ENCODE measurements at places on chromosomes 5 and 9.

GRCh38 chr9:18855656-18856055, 177.4 kb downstream of the SAXO1 start:
- DNase-seq: no peak

GRCh38 chr5:101425339-101425859, 522.3 kb upstream of the ST8SIA4 start:
- no peak for DNase-seq

GRCh38 chr9:93205045-93205768, 21.3 kb downstream of the WNK2 start:
- DNase-seq: no peak

DNA sequence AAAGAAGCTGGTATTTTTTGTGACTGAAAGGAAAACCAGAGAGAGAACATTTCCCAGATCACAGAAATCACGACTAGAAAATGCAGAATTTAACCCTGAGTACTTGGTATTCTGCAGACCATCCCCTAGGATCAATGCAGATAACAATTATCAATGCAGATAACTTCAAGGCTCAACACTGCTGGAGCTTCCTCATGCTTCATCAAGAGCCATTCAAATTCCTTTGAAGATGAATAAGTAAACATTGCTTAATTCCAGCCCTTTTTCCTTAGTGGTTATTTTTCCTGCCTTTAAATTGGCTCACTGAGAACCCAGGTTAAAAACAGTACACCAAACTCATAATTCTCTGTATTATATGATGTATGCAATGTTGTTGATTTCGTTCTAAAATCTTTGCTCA, 370.1 kb upstream of the TLE4 start:
- DNase-seq: no peak

- no peak for DNase-seq
Observed at GRCh38 chr5:149360272-149360671, 2.4 kb downstream of the PCYOX1L start.

- no peak for DNase-seq
Observed at GRCh38 chr5:64347309-64347708, 158.5 kb upstream of the RGS7BP start.

DNA sequence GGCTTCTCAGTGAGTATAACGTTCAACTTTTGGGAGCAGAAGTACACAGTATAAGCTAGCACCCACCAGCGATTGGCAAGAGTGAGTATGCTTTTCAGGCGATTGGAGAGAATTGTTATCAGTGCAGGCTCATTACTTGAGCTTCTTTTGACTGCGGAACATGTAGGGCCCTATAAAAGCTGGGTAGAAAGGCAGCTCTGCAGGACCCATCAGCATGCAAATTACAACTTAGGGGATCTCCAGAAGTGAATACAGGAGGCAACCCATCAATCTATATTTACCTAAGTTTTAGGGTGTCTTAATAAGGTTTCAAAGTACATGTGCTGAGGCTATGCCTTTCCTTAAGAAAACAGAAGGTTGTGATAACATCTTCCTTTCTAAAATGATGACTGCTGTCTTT, 225.0 kb downstream of the MLLT3 start:
- DNase-seq: no peak

DNA sequence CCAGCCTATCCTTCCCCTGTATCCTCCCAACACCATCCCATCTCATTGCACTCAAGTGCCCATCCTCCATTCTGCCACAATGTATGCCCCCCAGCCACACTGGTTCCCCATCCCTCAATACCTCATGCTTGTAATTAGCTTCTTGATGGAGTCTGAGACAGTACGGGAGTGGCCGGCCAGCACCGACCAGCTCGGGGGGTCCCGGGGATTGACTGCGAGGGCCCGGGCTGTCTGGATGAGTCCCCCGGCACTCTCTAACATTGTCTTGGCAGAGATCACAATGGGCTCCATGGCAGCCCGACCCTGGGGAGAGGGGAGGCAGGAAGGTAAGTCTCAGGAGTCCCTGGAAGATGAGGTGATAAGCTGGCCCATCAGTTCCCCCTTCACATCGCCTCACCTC, 17.2 kb upstream of the TPM2 start:
- no peak for DNase-seq

- no peak for DNase-seq
Observed at GRCh38 chr5:161385027-161385426, 161.5 kb downstream of the GABRB2 start.

DNA sequence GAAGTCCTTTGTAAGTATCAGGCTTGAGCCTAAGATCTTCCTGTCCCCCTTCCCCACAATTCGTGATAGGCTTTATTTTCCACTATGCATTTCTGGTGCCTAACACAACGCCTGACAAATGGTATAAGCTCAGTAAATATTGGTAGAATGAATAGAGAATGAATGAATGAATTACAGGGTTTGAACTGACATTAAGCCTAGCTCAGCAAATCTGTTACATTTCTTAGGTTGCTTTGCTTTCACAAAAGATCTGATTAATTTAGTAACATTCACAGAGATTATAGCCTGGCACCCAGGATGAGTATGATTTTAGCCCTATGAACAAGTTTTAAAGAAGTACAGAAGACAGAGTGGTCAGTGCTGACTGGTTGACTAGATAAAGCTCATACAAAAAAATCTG, 16.4 kb downstream of the RUSC2 start:
- no peak for DNase-seq

GRCh38 chr5:122805481-122805880, 30.6 kb downstream of the SNX2 start:
- no peak for DNase-seq

- no peak for DNase-seq
Observed at GRCh38 chr5:109451146-109451545, 41.4 kb upstream of the PJA2 start.

DNA sequence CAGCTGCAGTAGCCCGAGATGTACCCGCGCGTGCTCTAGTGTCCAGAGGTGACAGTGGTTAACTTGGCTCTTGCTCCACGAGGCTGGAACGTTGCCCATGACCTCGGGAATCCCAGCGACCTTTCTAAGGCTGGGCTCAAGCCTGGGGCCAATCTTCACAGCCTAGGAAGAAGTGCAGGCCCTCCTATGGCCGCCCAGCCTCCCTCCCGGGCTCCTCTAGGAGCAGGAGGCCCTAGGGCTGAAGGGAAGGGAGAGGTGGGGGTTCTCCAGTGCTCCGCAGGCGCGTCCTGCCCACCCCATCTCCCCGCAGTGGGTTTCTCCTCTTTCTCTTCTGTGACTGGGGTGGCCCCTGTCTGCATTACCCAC, 13.3 kb downstream of the NR2F1 start:
- DNase-seq: no peak

- no peak for DNase-seq
Observed at GRCh38 chr9:14096258-14096922, 217.6 kb downstream of the NFIB start.

- DNase-seq: no peak
Observed at GRCh38 chr5:158382473-158382872, 523.5 kb upstream of the CLINT1 start.

DNA sequence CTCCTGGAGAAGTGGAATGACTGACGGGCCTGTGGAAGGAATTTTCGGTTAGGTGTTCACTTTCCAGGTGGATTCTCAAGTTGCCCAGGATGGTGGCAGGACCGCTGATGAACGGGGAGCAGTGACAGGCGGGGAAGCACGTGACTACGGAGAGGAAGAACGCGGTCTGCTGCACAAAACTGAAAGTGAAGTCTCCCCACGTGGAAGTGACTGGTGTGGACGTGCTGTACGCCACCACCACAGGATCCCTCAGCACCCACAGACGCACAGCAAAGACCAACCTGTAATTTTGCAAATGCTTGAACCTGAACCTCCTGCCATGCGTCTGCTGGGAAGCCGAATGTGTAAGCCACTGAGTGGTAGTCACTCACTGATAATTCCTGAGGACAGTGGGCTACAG, 51.4 kb downstream of the RNF130 start:
- no peak for DNase-seq

- DNase-seq: no peak
Observed at GRCh38 chr5:41649659-41650058, 139.3 kb upstream of the PLCXD3 start.

DNA sequence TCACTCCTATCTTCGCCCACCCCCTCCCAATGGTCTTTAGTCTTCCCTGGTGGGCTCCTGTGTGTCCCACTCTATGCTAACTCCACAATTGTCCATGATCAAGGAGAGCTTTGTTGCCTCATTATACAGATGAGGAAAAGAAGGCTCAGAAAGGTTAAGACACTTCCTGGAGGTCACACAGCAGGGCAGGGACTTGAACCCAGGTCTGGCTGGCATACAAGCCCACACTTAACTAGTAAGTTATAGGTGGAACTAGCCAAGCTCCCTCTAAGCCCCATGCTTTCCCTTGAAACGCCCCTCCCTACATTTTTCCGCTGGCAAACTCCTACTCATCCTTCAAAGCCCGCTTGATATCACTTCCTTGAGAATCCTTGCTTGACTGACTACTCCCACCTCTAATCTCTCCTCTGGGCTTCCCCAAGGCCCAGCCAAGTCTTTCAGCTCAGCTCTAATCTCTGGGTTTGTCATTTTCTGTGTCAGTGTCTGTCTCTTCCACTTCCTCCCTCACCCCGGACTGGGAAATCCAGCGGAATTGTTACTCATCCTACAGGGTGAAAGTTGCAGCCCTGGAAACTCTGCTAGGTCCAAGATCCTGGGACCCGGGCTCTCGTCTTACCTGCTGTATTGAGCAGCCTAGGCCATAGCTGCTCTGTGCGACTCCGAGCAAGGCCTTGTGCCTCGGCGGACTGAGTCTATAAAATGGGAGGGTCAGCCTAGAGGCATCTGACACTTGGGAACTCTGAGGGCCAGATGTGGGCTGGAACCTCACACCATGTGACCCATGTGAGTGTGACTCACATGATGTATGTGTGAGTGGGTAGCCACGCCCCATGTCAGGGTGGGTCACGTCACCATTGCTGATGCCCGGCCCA, 144.5 kb downstream of the GAPVD1 start:
- no peak for DNase-seq

DNA sequence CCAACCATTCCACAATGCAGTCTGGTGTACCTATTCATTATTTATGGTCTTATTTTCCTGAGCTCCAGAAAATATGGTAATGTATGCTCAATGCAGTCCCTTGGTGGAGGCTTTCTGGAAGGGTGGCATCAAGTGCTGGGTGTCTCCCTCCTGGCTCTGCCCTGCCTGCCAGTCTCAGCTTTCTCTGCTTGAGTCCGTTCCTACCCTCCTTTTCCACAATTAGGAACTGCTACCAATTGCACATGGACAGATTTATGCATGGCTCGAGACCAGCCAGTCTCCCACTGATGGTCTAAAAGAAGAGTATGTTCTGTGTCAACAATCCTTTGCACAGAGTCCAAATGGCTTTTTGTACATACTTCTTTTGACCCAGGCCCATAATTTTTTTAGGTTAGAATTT, 189.8 kb downstream of the TLE1 start:
- no peak for DNase-seq

- DNase-seq: no peak
Observed at GRCh38 chr5:120464627-120465435, 731 bp downstream of the PRR16 start.

- DNase-seq: no peak
Observed at GRCh38 chr9:18233776-18234445, 240.0 kb upstream of the ADAMTSL1 start.

- DNase-seq: no peak
Observed at GRCh38 chr9:25353783-25354182, 324.5 kb downstream of the TUSC1 start.

DNA sequence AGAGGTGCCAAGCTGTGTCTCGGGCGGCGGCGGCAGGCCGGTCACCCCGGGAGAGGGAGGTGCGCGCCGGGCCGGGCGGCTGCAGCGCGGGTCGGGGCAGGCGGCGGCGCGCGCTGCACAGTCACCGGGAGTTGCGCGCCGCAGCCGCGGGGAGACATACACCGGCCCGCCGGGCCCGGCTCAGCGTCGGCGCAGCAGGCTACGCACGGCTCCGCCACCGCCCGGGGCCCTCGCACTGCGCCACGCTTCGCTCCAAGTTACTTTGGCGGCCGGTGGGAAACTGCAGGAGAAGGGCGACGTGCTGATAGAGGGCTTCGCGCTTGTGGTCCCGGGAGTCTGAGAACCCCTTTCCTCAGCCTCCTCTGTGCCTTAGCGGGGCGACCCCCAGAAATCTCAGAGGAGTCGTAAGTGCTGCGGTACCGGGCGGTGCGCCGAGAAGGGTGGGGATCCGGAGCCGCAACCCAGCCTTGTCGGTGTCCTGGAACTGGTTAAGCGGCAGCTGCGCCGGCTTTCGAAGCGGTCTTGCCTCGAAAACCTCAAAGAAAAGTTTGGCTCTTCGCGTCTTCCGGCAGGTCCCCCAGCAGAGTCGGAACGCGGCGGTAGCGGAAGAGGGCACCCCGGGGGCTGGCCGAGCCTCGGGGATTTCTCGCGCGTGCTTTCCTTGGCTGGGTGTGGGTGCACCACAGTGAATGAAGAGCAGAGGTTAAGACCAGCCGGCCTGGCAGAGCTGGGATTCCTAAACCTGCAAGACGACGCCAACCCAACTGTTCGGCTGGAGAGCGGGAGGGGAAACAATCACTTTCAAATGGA, at the start of gene EFNA5:
Gene EFNA5 (minus strand): TSS at position 6 of the 810 bp plus-strand sequence.
- DNase-seq: no peak

DNA sequence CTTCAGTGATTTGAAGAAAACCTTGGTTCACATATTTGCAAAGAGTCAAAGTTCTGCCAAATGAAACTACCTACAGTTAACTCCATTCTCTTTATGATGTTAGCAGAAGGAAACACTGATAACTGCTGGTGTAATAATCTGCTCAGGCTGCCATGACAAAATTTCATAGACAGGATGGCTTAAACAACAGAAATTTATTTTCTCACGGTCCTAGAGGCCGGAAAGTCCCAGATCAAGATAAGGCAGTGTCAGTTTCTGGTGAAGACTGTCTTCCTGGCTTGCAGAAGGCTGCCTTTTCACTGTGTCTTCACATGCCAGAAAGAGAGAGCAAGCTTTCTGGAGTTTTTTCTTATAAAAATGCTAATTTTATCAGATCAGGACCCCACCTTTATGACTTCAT, 102.4 kb upstream of the PARP8 start:
- DNase-seq: no peak

GRCh38 chr9:95028853-95029219, 288.7 kb downstream of the FANCC start:
- DNase-seq: no peak

DNA sequence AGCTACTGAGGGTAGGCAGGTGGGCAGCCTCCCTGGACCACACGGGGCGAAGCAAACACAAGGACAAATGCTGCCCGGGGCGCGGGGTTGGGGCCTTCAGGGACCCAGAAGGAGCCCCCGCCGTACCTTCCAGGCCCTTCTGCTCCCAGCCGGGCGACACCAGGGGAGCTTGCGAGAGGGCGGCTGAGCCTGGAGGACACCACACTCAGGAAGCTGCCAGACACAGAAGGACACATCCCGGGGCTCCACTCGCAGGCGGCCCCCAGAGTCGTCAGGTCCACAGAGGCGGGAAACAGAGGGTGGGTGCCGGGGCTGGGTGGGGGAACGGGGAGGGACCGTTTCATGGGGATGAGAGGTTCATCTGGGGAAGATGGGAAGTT, 58.5 kb upstream of the UBAC1 start:
- DNase-seq: no peak

GRCh38 chr5:142699184-142699720, 13.4 kb upstream of the FGF1 start:
- peak; percentile 2 for DNase-seq

DNA sequence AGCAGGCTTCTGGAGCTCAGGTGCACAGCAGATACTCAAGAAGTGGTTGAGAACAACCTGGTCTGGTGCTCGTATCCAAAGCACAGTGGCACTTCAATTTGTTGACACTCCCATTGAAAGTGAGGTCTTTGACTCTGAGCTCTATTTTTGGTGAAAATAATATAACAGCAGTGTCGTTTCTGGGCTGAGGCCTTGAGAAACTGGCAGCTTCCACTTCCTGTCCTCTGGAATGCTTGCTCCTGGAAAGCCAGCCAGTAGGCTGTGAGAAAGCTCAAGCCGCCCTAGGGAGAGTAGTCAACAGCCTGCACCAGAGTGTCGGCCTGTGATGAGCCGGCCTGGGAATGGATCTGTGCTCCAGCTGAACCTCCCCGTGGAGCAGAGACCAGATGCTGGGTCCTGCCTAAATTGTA, 6.8 kb upstream of the SUSD3 start:
- DNase-seq: no peak
